T-cell (primary cell): ENCODE measurements at places on chromosomes 7 and 10.

DNA sequence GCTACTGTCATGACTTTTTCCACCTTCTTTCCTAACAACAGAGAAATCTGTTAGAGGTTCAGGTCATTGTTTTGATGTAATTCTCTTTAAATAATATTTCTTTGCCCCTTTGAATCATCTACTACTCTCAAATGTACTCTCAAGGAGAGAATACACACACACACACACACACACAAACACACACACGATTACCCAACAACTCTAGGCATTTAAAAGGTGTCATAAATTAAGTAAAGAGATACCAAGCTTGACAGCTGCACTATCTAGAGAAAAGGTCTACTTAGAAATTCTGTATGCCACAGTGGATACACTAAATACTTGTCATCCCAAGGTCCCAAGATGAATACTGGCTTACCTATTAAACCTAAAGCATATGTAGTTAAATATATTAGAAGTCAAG, 4.8 kb downstream of the PANK1 start:
- DNase-seq, result no peak

DNA sequence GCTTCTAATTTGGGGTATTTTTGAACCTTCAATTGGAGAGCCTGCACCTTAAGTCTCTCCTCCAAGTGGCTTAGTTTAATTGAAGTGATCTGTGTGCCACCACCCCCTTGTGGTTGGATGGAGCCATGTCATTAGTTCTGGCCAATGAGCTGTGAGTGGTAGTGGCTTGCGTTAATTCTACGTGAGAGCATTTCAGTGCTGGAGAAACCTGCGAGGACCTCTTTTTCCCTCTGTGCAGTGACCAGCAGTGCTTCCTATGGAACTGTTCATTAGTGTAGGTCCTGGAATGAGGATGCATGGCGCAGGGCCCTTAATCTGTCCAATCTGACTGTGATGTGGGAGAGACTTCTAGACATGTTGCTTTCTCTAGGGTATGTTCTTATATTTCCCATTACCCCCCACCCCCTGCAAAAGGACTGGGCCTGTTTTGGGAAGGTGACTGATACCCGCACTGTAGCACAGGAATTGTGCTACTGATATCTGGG, 3.8 kb downstream of the HILPDA start:
- peak; percentile 68 for DNase-seq

- DNase-seq, result no peak
Observed at GRCh38 chr10:11082526-11082925, 64.9 kb downstream of the CELF2 start.

- no peak for DNase-seq
Observed at GRCh38 chr7:112383671-112384417, 66.4 kb upstream of the IFRD1 start.

DNA sequence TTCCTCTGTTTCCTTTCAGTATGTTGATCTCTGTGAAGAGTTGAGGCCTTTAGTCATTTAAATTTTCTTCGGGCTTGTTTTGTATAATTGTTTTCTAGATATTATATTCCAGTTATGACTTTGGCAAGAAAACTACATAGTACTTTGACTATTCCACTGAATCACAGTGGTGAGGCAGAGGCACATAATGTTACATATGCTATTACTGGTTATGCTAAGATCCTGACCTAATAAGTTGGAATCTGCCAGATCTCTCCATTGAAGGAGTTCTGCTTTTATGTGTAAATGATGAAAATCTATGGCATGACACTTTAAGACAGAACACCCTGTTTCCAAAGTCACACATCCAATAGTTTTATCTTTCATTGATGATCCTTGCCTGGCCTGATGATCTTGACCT, 83.7 kb downstream of the CYP2C19 start:
- DNase-seq, result no peak

GRCh38 chr10:33506391-33506790, 171.9 kb upstream of the NRP1 start:
- no peak for DNase-seq

- no peak for DNase-seq
Observed at GRCh38 chr7:1248916-1249581, 16.4 kb downstream of the UNCX start.

GRCh38 chr7:44977959-44978335, 868 bp downstream of the MYO1G start:
- DNase-seq, result no peak

DNA sequence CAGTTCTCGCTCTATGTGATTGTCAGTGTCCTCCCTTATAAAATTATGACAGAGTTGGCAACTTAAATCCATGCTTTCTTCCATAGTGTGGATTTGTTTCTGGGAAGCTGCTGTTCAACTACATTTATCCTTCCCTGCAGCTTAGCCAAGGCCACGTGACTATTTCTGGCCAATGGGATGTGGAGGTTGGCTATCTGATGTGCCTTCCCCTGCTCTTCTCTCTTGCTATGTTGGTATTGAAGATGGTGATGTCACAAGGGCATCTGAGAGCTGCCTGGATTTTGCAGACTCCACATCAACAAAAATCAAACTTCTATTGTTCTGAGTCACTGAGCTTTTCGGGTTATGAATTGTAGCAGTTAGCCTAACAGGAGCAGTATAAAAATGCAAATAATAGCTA, 164.9 kb upstream of the RHOBTB1 start:
- DNase-seq, result no peak

GRCh38 chr7:81447351-81447952, 322.4 kb downstream of the HGF start:
- no peak for DNase-seq

GRCh38 chr10:65827359-65827758, 1098.5 kb upstream of the LRRTM3 start:
- DNase-seq, result no peak

GRCh38 chr10:79488870-79489269, 23.5 kb upstream of the EIF5AL1 start:
- no peak for DNase-seq

- no peak for DNase-seq
Observed at GRCh38 chr7:87528730-87529129, 53.2 kb upstream of the ABCB4 start.

- no peak for DNase-seq
Observed at GRCh38 chr7:118918556-118918955, 694.1 kb downstream of the ANKRD7 start.

DNA sequence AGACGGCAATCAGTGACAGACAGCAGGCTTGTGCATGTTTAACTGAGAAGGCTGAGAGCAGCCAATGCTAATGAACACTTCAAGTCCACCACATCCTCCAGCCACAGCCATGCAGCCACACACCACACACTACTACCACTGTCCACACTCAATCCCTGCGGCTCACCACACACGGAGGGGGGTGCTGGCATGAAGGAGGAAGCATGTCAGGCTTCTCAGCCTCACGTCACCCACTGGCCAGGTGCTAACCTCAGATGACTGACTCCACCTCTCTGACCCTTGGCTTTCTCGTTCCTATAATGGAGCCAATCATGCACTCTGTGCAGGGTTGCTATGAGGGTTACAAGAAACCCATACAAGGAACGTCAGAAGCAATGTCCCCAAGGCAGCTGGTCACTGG, 165.4 kb upstream of the RNF32 start:
- DNase-seq, result no peak

DNA sequence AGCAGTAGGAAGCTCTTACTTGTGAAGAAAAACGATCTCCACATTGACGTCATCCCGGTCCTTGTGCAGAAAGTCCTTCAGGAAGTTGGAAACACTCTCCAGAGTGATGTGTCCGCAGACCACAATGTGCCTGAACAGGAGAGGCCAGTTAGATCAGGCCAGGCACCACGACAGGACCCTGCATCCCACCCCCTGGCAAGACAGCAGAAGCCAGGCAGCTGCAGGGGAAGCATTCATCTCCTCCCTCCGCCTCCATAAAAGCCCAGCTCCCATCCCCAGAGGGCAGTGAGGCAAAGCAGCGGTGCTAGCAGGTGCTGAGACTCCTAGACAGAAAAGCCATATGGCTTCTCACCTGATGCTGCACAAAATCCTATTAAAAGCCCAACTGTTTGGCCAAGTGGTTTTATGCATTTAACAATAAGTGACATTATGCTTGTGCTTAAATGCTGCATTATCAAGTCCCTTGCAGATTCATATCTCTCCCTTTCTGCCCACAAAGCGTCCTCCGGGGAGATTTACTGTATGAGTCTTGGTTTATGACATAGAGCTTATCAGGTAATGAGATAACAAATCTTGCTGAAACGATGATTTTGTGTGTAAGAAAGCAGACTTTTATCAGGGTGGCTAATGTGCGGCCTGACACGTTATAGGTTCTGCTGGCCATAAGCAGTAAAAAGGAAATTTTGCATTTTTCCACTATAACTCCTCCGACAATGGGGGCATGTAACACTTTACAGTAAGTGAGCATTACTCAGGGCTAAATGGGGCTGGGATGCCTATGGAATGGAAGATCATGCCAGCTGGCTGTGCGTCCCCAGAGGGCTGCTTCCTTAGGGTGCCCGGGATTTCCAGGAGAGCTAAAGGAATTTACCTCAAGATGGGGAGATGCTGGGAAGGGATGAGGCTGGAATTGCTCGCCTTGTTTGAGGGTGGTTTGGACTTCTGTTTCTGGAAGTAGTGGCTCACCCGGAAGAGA, 546.9 kb downstream of the KCNMA1 start:
- DNase-seq, result no peak

GRCh38 chr7:155680864-155681263, 36.4 kb downstream of the RBM33 start:
- DNase-seq, result no peak

- DNase-seq, result no peak
Observed at GRCh38 chr10:34830217-34830822, 15.2 kb upstream of the PARD3 start.

- no peak for DNase-seq
Observed at GRCh38 chr10:13365243-13365642, 17.1 kb upstream of the SEPHS1 start.

DNA sequence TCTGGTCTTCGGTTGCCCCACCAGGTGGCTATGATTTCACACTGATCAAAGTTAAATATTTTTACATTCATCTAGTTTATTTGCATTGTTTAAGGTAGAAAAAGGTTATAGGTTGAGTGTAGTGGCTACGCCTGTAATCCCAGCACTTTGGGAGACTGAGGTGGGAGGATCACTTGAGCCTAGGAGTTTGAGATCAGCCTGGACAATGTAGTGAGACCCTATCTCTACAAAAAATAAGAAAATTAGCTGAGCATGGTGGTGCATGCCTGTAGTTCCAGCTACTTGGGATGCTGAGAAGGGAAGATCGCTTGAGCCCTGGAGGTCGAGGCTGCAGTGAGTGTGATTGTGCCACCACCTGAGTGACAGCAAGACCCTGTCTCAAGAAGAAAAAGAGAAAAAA, 3.8 kb downstream of the CCM2 start:
- DNase-seq, result no peak

GRCh38 chr7:129512192-129512591, 9.9 kb downstream of the SMKR1 start:
- no peak for DNase-seq

GRCh38 chr7:112238852-112239610, 32.5 kb downstream of the ZNF277 start:
- no peak for DNase-seq

DNA sequence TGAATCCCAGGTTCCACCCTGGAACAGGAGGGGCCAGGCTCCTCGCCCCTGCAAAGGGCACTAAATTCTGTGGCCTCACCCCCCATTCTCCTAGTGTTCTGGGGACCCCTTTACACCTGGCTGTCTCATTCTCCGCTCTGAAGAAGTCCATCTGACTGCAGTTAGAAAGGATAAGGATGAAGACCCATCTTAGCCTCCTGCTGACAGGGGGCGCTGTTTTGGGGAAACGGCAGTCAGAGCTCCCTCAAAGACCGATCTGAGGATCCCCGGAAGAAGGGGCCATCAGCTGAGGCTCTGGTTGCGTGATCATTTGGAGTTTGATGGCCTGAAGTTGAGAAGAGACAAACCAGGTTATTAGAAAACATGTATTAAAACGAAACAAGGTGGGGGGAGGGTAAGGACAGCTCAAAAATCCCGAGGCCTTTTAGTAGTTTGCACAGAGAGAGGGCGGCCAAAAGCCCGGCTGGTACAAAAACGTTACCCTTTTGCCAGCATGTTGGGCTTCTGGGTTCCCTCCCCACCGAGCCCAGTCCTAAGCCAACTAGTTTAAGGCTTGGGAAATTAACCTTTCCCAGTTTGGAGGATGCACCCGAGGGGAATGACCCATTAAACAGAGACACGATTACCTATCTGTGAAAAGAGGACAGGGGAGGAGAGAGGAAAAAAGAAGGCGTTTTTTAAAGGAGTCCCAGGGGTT, 102.8 kb downstream of the CHN2 start:
- no peak for DNase-seq

- DNase-seq, result no peak
Observed at GRCh38 chr10:73894245-73894971, 16.5 kb upstream of the PLAU start.

DNA sequence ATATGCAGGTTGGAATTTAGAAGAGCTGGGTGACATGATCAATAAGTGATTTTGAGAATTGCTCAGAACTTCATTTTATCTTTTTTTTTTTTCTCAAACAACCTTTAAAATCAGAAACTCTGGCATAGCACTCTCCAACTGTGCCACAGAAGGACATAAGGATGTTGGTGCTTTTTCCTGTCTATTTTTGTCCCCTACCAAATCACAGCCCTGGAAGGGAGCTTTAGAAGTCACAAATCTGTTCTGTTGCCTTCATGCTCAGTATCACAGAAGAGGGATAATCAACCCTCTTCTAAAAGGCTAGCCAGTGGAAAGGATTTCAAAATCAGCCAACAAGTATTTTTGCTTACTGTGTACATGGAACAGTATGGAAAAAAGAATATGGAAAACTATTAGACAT, 14.8 kb upstream of the NRP1 start:
- no peak for DNase-seq

- DNase-seq, result no peak
Observed at GRCh38 chr7:152699079-152699478, 23.1 kb upstream of the XRCC2 start.

DNA sequence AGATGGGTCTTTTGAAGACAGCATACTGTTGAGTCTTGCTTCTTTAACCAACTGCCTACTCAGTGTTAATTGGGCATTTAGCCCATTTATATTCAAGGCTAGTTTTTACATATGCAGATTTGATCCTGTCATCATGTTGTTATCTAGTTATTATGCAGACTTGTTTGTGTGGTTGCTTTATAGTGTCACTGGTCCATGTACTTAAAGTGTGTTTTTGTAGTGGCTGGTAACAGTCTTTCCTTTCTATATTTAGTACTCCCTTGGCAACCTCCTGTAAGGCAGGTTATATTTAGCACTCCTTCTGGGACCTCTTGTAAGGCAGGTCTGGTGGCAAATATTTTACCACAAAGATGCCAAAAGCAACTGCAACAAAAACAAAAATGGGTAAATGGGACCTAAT, 66.7 kb downstream of the TES start:
- no peak for DNase-seq

- no peak for DNase-seq
Observed at GRCh38 chr7:106420736-106421135, 136.0 kb upstream of the NAMPT start.

GRCh38 chr10:88064608-88065382, 201.4 kb downstream of the PTEN start:
- DNase-seq, result peak; percentile 38
